NCI-H748 treated with DMSO at 0.1 percent for 48 hours (cell line): ENCODE measurements at places on chromosomes 2 and 18.

GRCh38 chr2:102122115-102122514, 20.4 kb upstream of the IL1R1 start:
- DNase-seq, result no peak

- no peak for DNase-seq
These were observed 72.3 kb downstream of the SMAD7 start for GRCh38 chr18:48878471-48878870.

DNA sequence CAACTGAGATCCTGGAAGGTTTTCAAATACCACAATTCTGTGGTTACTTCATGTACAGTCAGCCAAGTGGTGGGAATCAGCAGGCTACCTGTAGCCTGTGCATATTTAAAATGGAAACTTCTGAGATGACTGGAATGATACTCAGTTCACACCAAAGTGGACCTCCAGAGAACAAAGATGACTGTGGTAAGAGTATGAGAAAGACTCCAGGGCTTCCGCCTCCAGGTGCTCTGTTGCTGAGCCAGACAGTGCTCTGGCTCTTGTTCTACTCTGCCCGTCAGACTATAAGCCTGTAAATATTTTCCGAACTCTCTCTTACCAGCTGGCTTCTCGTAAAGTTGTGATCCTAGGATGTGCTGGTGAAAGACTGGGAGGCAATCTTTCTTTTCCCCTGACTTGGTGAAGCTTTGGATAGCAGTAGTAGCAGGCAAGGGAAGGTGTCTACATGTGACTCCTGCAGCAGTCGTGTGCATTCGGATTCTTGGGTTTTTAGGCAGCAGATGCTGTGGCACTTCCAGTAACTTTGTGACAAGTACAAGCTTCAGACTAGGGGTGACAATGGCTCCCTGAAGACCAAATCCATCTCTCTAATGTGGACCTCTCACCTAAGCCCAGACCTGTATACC, 23.1 kb downstream of the ST3GAL5 start:
- no peak for DNase-seq

DNA sequence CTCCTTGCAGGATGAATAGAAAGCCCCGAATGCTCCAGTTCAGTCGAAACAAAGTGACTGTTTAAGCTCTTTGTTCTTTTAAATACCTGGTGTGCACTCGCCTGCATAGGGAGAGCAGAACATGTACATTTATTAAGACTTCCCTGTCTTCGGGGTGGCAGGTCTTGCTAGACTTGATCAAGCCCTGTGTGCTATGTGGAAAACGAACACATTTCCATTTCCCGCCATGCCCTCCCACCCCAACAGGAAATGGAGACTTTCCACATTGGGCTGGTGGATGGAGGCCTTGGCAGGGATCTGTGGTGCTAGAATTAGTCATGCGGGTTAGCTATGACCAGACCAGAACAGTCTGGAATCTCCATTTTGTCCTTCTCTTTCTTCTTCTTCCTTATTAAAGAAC, 321.0 kb upstream of the THSD7B start:
- no peak for DNase-seq

DNA sequence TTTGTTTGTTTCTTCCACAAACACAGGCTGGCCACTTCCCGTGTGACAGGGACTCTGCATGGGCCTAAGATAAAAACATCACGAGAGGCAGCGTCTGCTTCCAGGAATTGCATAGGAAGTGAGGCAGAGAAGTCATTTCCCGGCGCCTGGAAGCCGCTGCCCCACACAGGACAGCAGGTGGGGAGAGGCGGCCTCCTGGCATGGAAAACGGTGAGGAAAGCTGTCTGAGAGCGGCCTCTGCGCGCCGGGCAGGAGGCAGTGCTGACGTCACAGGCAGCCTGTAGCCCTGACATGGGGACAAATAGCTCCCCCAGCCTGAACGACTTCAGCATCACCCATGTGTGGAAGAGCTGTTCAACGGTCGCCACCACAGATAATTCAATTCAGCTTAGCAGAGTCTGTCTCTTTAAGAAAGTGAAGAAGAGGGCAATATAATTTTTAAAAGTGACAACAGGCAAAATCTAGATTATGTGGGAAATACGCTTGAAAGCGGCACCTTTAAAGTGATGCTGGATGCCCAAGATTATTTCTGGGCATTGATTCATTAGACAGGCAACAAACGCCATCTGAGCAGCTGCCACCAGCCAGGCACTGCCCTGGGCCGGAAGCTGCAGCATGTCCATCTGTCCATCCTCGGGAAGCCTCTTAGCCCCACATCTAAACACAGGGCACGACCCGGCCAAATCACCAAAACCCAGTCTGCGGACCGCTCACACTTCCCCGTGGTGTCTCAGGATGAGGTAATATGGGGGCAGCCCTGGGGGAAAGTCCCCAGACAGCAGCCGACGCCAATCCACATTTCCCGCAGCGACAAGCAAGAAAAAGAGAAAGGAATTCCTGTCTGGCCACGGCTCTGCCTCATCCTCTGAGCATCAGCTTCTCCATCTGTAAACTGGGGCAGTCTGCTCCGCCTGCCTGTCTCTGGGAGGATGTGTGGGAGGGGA, 138.9 kb downstream of the PXDN start:
- DNase-seq, result no peak

- DNase-seq, result no peak
These were observed 185.2 kb downstream of the BARD1 start for GRCh38 chr2:214624166-214624760.

- no peak for DNase-seq
These were observed 206.2 kb downstream of the EXOC6B start for GRCh38 chr2:72619626-72620025.

DNA sequence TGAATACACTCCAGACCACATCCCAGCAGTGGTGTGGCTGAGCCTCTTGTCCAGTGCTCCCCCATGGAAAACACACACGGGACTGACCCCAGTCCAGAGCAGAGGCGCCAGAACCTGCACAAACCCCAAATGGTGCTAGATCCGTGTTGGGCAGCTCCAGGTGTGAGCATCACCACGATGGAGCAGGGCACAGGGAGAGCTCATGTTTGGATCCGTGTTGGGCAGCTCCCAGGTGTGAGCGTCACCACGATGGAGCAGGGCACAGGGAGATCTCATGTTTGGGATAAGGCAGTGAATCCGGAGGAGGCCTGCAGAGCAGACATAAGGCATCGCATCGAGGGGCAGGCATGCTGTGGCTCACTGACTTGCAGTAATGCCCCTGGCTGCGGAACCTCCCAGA, 460.0 kb upstream of the MYT1L start:
- no peak for DNase-seq

GRCh38 chr2:184504252-184504651, 94.1 kb upstream of the ZNF804A start:
- no peak for DNase-seq

DNA sequence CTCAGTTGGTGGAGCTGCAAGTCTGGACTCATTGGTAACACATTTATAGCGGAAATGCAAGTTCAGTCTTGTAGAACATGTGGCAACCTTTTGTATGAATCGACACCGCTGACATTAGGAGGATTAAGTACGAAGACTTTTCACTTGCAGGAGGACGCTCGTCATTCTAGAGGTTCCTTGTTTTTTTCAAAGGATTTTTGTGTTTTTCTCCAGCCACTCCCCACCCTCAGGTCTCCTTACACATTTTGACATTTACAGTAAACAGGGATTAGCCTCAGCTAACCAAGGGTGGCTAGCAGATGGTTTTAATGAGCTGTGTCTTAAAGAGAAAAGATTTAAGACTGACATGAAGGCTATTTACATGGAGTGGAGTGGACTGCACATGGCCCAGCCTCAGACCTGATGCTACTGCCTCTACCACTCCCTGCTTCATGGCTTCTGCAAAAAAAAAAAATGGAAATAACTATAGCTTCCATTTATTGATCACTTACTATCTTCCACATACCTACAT, 173.8 kb downstream of the TRIB2 start:
- no peak for DNase-seq

GRCh38 chr18:27666016-27666415, 480.9 kb upstream of the CHST9 start:
- no peak for DNase-seq

DNA sequence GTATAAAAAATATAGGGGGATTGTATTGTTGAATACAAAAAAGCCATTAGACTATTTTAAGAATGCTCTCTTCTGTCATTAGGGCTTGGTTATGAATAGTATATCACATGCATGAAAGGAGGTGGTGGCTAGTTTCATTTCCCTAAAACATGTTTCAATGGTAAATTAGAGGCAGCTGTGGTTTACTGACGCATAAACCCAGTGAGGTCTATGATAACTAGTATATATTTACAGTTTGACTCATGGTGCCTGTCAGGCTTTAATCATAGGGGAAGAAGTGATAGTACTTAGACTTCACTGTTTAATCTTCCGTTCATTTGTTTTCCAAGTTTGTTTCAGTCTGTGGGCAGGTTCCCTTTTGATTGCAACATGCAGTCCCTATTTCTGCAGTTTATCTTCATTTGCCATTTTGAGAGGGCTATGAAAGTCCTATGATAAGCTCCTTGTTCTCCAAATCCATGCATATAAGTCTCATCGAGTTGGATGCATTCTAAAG, 55.1 kb upstream of the MAP4K3 start:
- no peak for DNase-seq

DNA sequence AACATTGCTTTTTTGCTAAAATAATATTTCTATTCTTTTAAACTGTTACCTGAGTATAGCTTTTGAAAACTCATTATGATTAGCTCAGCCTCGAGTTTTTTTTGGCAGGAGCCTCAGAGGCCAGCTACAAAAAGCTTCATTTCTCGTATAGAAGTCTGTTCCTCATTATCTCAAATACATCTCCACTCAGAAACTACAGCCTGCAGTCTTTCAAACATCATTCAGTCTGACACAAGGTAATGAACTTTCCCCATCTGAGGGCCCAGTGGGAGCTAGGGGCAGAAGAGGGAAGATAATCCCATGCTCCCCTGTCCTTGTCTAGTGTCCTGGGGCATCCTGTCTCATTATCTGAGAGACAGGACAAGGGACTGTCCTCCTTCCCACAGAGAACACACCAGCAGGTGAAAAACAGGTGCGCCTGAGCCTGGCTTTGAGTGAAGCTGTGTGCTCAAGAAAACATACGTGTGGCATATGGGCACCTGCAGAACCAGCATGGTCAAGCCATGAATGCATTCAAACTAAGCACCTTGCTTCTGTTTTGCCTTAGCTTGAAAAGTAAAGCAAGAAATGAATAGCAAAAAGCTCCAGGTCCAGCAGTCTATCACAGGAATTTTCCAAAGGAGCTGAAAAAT, 247.5 kb downstream of the MREG start:
- DNase-seq, result no peak

GRCh38 chr2:12005886-12006681, 259.7 kb downstream of the LPIN1 start:
- no peak for DNase-seq

DNA sequence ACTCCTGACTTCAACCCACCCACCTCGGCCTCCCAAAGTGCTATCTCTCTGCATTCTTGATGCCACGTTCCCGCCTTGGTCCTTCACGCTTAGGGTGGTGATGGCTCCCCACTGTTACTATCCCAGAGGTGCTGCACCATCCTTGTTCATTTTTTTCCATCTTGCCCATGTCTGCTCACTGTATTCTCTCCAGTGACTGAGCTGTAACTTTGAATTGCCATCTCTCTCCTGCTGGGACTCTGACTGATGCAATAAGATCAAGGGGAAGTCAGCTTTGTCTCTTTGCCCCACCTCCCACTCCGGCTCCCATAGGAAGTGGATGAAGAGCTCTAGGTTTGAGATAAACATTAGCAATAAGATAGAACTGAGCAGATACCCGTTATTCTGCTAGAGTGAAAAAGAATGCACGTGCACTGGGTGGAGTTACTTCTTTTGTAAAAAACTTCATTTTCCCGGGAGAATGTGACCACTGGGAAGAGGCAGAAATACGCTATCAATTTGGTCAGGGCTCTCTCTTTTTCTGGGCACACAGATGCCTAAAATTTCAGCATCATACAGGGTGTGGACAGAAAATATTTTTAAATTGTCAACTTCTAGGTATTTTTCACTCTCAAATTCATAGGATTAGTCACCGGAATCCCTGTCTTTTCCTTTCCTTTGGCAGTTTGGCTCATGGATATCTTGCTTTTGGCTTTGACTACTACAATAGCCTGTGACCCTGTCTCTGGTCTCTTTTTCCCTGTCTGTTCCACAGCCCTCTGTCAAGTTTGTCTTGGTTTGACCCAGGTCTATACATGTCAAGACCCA, 105.4 kb downstream of the POLR1A start:
- DNase-seq, result no peak

DNA sequence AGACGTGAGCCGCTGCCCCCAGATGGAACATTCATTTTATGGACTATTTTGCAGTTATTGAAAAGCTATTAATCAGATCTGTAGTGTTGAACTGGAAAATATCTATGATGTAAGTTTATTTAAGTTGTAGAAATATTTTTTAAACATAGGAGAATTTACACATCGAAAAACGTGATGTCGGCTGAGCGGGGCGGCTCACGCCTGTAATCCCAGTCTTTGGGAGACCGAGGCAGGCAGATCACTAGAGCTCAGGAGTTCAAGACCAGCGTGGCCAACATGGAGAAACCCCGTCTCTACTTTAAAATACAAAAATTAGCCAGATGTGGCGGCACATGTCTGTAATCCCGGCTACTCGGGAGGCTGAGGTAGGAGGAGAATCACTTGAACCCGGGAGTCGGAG, 2.0 kb upstream of the TIA1 start:
- no peak for DNase-seq

DNA sequence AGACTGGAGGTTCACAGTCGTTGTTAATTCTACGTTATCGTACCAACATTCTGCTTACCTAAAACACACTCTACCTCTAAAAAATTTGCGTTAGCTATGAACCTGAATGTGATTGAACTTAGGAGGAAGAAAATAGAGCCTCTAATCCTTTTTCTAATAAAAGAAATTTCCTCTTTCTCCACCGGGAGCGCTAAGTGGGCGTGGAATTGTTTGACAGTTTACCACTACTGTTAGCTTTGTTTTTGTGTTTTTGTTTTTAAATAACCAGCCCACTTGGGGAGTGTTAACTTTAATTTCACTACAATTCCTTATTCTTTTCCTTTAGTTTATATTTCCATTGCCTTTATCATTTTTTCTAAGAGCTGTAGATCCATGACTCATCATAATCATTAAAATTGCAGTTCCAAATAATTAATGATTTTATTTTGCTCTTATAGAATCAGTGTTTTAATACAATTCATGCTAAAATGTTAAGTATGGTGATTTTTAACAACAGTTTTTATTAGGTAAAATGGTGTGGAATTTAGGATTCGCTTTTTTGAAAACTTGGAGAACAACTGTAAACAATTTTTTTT, 55.0 kb upstream of the ITM2C start:
- no peak for DNase-seq

- DNase-seq, result no peak
These were observed 1069.3 kb upstream of the CNTNAP5 start for GRCh38 chr2:122955776-122956175.

- no peak for DNase-seq
These were observed 63.8 kb downstream of the SETBP1 start for GRCh38 chr18:44744161-44745121.
